ENCODE measurements at places on chromosomes 5 and 9. TPM values are rescaled to one million over a fixed set of nuclear protein-coding genes. Genes with fewer than 3 reads are reported as not detected.
A peak's percentile ranks its signal among the peaks of the same experiment; 100 is the strongest.

DNA sequence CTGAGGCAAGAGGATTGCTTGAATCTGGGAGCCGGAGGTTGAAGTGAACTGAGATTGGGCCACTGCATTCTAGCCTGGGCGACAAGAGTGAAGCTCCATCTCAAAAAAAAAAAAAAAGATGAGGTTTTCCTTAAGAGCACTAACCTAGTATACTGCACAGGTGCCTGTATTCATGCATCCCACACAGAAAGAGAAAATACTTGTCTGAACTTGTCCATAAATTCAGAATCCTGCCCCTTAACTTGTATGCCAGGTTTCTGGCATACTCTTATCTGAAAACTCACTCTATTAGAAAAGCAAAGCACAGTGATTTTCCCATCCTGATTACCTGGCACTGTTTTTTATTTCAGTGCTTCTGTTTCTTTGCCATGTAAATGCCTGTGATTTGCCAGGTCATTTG, 125.3 kb upstream of the CDKN2B start:
- DNase-seq = no peak

DOCK8 gene
- polyA plus RNA-seq = 0.07 TPM

- no peak for DNase-seq
Observed at GRCh38 chr9:129187042-129187441, 9.0 kb upstream of the IER5L start.

GRCh38 chr5:111928511-111928910, 171.5 kb upstream of the NREP start:
- DNase-seq = no peak

- peak; percentile 31 for DNase-seq
Observed at GRCh38 chr5:57332361-57332760, 150.2 kb downstream of the ACTBL2 start.

GRCh38 chr9:123358181-123358905, 2.3 kb downstream of the CRB2 start:
- DNase-seq = no peak

DNA sequence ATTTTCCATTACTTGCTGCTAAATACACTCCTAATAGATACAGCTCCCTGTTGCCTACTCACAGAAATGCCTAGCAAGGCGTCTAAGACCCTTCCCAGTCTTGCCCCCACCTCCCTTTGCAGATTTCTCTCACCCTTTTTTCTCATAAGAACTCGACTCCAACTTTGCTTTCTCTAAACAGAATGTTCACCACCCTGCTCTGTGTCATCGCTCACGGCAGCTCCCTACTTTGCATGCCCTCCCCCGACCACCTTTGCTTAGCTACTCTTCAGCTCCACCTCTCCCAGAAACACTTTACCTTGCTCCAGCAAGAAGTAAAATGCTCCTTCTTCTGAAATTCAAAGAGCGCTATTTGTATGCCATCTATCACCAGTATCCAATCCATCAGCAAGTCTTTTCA, 15.2 kb upstream of the PPP1R2B start:
- no peak for DNase-seq
